Kasumi-1 (cell line): ENCODE measurements at places on chromosomes 7 and 10.
A peak's percentile ranks its signal among the peaks of the same experiment; 100 is the strongest.

DNA sequence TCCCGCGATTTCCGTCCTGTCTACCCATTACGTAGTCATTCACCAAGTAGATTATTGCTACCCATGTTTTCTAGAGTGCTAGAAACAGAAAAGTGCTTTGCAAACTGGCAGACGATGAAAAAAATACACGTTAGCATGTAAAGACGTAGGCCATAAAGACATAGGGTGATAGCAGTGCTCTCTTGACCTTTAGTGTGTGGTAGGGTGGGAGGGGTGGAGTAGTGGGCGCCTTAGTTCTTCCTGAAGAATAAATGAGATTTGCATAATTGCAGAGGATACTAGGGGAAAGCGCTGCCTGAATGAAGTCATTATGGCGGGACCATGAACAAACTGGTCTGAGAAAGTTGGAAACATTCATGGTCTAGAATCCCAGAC lies 948 bp downstream of the ZNF485 start:
- no peak for DNase-seq

GRCh38 chr7:18086165-18087025 lies 58.7 kb upstream of the PRPS1L1 start:
- DNase-seq: no peak

DNA sequence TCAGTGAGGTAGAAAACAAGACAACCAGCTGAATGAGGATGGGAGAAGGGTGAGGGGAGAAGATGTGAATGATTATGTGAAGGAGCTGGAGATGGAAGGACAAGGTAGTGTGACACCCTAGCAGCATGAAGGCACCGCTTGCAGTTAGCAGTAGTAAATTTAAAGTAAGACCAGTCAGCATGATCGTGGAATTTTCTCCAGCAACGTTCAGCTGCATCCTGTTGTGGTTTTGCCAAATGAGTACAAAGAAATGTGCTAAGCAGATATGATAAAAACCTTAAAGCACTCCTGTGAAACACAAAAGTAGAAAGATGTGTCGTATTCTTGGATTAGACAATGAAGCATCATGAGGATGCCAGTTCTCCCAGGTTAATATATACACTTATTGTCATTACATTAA lies 34.1 kb upstream of the IFRD1 start:
- peak; percentile 55 for DNase-seq

DNA sequence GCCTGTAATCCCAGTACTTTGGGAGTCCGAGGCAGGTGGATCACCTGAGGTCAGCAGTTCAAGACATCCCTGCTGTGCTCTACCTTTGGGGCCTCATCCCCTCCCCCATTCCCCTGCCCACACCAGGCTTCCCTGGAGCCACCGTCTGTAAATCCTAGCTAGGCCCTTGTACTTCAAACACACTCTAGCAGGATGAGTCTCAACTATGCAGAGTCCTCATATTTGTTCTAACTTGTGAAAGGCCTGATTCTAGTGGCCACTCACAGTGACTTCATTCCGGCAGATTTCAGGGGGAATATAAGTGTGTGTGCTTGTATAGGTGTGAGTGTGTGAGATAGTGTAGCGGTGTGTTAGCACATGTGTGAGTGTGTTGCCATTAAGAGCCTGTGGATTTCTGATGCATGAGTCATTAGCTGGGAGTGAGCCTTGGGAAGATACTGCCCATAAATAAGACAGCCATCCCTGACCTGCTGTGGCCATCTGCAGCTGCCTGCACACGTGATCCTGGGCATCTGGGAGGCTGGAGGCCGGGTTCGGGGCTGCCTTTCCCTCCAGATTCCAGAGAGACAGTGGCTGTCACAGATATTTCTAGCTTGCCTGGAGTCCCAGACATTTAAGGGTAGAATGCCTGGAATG lies 1.7 kb upstream of the NEURL1 start:
- no peak for DNase-seq

- DNase-seq: no peak
Observed at GRCh38 chr7:26937306-26937705, 72.9 kb upstream of the SKAP2 start.

DNA sequence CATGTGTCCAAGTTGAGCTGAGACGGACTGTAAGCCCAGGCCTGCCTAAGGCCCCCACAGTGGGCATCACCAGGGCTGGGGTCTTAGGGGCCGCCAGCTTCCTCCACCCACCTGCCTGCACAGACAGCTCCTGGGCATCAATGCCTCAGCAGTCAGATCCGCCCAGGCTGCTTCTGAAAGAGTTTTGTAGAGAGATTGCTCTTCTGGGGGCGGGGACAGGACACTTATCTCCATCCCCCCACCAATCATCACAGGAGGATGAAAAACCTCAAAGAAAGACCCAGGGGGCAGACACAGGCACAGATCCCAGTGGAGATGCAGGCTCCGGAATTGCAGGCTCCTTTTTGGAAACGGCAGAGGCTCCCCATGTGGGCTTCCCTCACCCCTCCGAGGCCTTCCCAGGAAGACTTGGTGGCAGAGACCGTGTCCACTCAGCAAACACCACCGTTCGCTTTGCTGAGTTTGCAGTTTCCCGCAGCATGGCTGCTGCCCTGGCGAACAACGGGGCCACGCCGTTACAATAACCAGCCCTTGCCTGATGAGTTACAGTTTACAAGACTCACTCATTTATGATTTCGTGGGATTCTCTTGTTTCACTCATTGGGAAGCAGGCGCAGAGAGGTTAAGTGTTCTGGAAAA lies 96.4 kb downstream of the MKI67 start:
- DNase-seq: no peak

DNA sequence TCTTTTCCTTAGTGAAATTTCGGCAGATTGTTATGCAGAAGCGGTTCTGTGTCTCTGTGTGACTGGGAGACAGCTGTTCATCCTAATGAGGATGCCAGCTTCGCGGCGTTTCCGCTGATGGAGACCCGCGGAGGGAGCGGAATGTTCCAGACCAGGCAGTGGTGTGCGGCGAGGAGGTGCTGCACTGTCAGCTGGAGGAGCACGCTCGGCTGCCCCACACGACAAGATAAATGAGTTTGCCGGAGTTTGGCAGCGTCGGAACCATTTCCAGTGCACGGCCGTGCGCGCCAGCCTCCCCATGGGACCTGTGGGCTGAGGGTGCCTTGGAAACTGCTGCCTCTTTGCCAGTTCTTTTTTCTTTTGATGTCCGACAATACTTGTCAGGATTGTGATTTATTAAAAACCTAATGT lies 64.6 kb downstream of the WDR37 start:
- DNase-seq: no peak

DNA sequence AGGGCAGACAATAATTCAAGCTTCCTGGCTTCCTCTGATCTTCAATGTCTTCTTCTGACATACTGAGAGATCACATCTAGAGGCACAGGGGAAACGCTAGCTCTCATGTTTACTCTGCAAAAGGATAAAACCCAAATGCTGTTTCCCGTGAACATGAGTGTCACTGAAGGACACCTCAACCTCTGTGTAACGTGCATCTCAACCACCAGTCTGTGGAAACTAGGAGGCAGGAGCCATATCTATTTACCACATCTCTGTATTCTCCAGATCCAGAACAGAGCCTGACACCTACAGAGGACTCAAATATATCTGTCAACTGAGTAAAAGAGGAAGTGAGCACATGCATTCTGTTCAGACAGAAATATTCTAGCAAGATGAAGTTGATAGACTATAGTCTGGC lies 140.3 kb upstream of the TARP start:
- DNase-seq: peak; percentile 78

- DNase-seq: no peak
Observed at GRCh38 chr10:117896517-117896916, 150.2 kb downstream of the RAB11FIP2 start.

- DNase-seq: no peak
Observed at GRCh38 chr10:86231796-86232560, 134.6 kb downstream of the GRID1 start.

- no peak for DNase-seq
Observed at GRCh38 chr7:20312562-20312961, 18.1 kb upstream of the ITGB8 start.

DNA sequence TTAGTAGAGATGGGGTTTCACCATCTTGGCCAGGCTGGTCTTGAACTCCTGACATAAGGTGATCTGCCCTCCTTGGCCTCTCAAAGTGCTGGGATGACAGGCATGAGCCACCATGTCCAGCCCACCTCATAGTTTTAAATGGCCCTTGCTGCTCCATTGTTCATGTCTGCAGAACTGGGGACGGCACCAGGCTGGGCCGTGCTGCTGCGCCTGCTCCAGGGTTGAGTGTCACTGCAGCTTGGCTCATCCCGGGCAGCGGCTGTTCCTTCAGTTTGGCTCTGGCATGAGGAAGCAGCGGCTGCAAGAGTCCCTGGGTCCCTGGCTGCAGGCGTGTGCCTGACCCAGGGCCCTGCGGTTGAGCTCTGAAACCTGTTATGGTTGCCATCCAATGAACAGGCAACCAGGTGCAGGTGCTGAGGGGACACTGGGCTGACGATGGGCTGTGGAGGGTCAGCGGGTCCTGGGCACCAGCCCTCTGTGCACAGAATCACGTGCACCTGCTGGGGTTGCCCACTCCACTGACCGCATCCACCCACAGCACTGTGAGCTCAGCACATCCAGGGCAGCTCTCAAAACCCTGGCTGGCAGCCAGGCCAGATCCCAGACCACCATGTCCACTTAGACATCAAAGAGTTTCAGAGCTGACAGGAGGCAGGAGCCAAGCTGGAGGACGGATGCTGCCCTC lies 70.2 kb upstream of the PPP2R2D start:
- no peak for DNase-seq

DNA sequence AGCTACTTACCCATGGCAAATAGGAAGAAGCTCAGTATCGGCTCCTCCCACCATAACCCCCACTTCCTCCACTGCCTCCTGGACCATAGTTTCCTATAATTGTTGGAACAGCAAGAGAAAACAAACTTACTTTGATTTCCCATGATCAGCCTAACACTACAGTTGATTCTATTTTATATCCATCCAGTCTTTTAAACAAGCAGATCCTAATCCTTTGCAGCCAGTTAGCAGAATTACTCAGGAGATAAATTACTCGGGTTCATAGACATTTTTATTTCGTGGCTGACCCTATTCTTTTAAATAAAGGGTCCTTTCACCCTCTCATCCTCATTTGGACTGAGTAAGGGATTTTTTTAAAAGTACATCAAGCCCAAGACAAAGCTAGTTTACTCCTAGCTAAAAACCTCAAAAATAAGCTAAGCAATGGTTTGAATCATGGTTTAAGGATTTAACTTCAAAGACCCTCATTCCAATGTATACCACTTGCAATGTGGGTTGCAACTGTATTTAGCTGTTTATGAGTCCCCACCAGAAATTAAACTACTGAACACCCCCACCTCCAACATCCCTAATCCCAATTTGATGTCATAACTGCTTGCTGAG lies 8.0 kb downstream of the HNRNPA2B1 start:
- DNase-seq: peak; percentile 30

GRCh38 chr7:134649226-134649775 lies 2.6 kb downstream of the BPGM start:
- peak; percentile 18 for DNase-seq

- DNase-seq: peak; percentile 67
Observed at GRCh38 chr7:99375070-99375807, 709 bp downstream of the ARPC1B start.

DNA sequence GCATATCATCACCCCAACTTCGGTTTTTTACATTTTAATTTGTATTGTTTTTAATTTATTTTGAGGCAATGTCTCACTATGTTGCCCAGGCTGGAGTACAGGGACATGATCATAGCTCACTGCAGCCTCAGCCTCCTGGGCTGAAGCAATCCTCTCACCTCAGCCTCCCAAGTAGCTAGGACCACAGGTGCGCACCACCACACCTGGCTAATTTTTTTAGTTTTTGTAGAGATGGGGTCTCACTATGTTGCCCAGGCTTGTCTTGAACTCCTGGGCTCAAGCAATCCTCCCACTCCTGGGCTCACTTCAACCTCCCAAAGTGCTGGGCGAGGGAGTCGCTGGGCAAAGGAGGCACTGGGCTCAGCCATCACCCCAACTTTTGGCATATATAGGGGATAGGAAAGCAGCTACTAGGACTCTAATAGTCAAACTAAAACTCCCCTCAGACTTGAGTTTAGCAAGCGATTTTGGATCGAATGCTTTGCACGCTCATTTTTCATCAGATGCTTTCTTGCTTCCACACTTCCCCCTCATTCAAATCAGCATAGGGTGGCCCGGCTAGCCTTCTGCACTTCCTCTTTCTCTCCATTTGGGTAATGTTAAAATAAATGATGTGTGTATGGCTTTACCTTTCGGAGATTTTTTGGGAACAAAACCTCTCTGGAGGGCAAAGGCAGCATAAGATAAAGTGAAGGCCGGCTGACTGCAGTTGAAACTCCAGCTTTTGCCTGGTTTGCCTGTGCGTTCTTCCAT lies 20.8 kb upstream of the NMT2 start:
- peak; percentile 86 for DNase-seq

DNA sequence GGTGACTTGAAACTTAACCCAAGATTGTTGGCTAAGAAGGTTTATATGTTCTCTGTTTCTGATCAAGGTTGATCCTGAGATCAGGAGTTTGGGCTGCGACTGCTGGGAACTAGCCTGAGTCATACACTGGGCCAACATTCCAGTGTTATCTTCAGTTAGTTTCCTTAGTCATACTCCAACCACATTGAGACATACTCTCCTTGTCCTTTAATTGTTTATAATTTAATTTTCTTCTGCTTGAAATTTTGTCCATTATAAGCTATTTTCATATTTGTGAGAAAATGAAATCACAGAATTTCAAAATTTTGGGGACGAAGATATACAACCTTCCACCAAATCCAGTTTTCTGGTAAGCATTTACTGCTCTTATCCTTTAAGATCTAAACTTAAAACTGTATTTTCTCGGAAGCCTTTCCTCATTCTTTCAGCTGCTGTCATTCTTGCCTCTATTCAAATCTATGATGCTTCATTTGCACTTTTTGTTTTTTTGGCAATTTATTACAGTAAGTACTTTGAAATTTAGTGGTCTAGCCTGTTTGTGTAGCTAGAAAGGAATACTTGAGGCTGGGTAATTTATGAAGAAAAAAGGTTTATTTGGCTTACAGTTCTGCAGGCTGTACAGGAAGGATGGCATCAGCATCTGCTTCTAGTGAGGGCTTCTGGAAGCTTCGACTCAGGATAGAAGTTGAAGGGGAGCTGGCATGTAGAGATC lies 63.4 kb upstream of the POT1 start:
- no peak for DNase-seq

DNA sequence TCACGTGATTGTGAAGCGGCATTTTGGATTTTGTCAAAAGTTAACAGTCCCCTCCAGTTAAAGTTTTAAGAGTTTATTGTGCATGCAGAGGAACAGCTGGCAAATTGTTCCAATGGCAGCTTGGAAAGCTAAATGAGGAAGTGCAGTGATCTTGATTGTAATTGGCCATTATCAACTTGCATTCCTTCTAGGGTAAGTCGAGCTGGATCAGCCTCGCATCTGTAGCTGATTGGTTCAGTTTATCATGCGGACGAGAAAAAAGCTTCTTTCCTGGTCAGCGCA lies 566 bp downstream of the ZNF789 start:
- peak; percentile 93 for DNase-seq

- no peak for DNase-seq
Observed at GRCh38 chr7:112167147-112167546, 39.1 kb downstream of the DOCK4 start.

- no peak for DNase-seq
Observed at GRCh38 chr10:121418126-121418777, 180.0 kb downstream of the FGFR2 start.
